GM18507 (cell line): ENCODE measurements at places on chromosomes 7 and 10.

DNA sequence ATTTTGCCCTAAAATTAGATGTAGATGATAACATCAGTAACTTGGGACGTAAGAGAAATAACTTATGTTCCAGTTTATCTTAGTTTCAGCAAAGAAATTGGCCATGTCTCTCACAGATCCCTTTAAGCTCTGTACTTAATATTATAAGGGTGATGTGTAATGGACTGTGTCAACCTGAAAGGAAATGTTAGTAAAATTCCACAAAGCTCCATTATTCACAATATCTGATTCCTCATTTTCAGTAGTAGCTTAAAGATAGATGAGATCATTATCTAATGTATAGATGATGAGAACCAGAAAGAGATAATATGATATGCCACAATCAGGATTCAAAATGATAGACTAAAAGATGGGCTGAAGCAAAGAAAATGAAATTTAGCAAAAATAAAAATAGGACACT is 316.8 kb upstream of the CHRM2 start:
- DNase-seq, result no peak

DNA sequence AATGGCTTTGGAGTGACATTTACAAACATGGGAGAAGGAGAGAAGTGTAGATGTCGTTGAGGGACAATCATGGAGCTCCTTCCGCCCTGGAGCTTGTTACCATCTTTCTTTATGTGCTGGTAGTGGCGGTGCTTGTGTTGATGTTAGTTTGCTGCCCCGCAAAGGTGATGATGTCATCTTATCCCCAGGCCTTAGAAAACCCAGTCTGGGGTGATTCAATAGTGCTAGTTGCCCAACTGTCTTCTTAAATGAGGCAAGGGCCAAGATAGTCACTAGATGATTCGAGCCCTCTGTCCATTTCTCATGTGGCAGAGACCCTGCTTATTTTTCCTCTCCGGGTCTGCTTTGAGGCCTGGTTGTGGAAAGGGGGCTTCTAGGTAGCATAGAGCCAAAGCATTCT is 277.4 kb downstream of the CCSER2 start:
- no peak for DNase-seq

DNA sequence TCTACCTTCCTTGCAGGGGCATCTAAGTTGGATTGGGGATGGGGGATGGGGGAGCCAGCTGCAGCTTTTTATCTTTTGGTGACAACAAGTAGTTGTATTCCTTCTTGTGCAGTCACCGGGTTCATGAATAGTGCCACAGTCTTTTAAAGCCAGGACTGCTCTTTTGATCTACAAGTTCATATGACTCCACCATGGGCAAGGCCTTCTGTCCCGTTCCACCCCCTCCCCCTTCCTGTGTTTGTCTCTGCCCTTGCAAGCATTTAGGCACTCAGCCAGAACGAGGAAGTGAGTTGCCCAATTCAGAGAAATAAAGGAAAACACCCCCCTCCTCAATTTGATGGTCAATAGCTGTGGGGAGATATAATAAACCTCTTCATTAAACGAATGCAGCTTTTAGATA is 44.8 kb upstream of the EGR2 start:
- DNase-seq, result no peak

- no peak for DNase-seq
Measured at GRCh38 chr7:24510759-24511158, 62.5 kb upstream of the PALS2 start.

DNA sequence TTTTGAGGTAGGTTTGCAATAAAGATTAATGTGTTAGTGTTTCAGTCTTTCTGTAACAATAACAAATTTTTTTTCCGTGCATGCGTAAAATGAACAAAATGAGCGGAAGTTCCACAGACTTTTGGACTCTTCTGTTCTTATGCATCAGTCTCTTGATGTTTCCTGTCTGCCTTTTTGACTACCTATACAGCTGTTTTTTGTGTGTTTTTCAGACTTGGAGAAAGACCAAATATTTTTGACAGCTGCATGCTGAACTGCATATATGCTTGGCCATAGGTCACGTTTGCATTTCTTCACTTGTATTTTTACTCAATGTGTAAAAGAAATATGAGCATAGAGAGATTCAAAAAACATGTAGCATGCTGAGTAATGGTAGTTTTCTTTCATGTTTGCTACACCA is 119.3 kb downstream of the BBS9 start:
- no peak for DNase-seq
